ENCODE measurements at places on chromosomes 6 and 20.

DNA sequence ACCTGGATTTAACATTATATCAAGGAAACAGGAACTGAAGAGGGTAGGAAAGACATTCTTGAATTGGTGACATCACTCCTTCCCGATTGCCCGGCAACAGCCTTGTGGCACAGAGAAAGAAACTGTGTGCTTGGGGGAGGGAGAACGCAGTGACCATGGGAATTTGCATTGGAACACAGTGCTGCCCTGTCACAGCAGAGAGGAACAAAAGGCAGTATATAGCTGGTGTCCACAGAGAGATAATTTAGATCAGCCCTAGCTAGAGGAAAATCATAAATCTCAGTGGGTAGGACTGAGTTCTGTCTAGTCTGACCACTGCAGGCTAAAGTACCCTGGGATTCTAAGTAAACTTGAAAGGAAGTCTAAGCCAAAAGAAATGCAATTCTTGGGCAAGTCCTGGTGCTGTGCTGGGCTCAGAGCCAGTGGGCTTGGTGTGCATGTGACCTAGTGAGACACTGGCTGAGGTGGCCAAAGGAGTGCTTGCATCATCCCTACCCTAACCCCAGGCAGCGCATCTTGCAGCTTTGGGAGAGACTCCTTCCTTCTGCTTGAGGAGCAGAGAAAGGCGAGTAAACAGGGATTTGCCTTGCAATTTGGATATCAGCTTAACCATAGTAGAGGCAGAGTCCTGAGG is 697.6 kb downstream of the HACE1 start:
- DNase-seq, result no peak

DNA sequence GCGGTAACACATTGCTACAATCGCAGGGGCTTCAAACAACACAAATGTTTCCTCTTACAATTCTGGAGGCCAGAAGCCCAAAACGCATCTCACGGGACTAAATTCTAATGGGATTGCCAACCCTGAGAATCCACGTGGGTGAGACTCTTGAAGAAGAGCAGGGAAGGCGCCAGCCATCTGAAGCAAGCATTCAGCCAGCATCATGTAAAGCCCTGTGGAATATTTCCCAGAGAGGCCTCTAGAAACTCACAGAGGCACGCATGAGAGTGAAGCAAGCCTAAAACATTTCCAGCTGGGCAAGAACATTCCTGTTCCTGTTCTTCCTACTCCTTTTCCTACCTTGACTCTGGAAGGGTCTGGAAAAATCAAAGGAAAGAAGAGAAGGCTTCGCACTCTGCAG is 19.6 kb upstream of the FNDC1 start:
- DNase-seq, result no peak

GRCh38 chr20:58900397-58900796 is 47.9 kb downstream of the GNAS start:
- no peak for DNase-seq

DNA sequence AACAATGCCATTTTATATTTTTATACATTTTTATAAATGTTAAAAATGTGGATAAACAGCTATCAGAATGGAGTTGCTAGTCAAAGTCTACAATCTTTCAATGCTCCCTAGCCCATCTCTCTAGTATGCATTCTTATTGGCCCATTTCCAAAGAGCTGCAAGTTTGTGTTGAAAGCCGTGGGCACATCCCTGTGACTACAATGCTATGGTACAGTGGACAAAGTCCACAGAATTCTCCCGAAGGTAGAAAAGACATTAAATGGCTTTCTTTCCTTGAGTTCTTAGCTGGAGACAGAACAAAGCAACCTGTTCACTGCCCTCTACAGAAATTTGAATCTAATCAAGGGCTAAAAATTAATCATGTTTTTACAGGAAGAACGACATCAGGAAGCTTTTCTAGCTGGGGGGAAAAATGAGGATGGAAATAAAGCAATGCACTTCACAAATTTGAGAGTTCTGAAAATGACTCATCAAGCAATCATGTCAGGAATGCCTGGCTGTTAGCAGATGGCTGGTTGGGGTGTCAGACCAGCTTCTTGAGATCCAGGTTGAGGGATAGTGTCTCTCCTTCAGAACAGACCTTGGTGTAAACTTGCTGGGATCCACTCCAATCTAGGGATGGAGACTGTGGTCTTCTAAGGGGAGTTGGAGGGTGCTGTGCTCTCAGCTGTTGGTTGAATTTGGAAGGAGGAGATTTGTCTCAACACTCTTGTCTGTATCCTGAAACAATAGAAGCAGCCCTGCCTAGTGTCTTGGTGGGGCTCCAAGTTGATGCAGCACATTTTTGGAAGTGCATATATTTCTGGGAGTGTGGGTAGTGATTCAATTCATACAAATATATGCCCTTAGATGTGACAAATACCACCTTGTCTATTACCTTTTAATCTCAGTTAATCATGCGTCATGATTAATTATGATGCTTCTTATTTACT is 143.4 kb upstream of the PHACTR1 start:
- DNase-seq, result no peak

- DNase-seq, result no peak
These were observed 39.9 kb downstream of the BMP6 start for GRCh38 chr6:7765575-7766325.

DNA sequence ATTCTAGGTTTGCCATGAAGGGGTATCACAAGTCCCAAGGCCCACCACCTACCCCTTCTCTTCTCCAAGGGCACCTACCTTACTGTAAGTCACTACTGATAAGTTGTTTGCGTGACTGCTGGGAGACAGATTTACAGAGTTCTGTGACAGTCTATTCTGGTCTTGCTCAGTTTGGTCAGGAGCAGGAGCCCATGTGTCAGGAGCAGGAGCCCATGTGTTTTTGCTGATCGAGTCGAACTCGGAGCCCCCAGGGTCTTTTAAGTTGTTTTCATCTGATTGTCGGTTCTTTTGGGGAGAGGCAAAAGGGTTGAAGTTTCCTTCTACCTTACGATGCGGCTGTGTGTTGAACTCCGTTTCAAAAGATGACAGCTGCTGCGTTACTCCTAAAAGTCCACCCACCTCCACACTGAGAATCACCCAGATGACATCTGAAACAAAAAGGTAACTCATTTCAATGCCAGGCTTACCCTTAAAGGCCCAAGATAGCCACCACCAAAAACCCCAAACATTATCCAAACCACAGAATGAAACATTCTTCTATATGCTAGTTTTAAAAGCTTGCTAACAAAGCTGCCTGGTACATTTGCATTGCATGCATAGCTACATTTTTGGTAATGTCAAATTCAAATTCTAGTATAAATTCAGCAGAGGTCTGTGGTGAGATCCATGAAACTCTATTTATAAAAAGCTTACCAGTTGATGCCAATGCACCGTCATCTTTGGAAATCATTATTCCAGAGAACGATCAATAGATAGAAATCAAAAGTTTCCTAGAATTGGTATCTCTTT is 50.5 kb upstream of the SPDEF start:
- DNase-seq, result no peak

DNA sequence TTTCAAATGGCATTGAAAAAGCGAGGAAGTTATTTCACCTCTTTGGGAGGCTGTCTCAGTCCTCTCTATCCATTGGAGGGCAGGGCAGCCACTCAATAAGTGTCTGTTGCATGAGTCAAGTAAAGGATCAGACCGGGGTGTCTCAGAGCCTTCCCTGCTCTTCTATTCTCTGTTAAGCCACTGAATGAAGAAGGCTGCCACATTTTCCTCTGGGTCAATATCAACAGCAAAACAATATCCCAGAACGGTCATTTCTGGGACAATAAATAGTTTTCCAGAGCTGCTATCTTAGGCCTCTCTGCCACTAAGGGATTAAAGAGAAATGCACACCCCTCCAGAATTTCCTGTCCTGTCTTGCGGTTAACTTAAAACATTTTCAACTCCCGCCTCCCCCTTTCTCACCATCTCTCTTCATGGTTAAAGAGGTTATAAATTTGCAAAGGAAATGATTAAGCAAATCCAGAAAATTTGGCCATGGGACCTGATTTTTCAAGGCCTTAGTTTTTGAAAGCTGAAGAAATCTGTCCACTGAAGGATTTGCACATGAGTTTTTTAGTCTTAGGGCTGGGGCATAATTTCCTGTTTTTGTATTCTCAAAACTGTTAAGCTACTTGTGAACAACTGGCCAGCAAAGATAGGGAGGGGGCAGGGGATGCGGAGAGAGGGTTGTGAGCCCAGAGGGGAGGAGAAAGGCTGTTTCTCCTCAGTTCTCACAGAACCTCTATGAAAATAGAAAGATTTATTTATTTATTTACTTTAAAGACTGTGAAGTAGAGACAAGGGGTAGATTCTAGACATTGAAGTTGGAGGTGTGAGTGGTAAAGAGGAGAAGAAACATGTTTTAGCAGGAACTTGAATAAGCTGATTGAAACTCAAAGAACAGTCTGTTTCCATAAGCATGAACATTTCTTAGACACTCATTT is 135.7 kb downstream of the BCAS1 start:
- DNase-seq, result no peak

- DNase-seq, result no peak
These were observed 65.2 kb downstream of the PRL start for GRCh38 chr6:22231616-22232015.

GRCh38 chr6:32581315-32582095 is 8.1 kb downstream of the HLA-DRB1 start:
- no peak for DNase-seq

DNA sequence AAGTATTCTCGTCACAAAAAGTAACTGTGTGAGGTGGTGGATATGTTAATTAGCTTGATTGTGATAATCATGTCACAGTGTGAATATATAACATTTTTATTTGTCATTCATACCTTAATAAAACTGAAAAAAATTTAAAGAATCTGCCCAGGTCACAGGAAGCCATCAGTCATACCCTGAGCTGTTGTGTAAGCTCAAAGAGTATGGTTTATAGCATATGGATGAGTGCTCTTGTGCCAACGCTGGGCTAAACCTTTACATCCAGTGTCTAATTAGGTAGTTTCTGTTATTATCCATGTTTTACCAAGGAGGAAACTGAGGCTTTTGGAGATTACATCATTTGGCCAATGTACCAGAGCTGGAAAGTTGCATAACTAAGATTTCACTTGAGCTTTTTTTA is 11.4 kb downstream of the PKIG start:
- DNase-seq, result no peak

DNA sequence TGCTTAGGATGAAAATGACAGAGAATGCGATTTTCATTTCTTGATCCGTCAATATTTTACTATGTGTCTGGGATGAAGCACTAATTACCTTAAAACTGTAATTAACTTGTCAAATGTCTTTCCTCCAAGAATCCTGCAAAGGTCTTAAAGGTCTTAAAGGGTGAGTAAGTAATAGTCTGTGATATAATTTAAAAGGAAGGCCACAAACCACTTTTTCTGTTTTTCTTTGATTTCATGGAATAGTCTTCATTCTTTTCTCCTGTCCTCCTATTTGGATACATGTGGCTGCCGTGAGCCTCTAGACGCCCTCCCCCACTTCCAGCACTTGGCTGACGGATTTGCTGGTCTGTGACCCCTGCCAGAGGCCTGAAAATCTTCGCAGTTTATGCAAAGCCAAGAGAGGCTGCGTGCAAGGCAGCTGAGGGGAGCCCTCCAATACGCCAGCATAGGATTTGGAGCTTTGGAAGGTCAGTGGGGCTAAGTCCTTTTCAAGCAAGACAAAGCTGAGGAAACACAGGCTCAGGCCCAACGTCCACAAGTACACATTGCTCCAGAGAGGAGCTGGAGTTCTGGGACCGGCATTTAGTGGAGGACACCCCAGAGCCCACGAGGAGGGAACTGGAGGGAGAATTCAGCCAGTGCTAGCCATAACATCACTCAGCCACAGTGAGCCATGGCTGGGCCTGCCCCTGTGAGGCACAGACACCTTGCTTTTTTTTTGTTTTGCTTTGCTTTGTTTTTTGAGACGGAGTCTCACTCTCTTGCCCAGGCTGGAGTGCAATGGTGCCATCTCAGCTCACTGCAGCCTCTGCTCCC is 382.6 kb downstream of the SMOC2 start:
- peak; percentile 21 for DNase-seq

GRCh38 chr20:549722-550496 is 6.3 kb upstream of the CSNK2A1 start:
- no peak for DNase-seq

DNA sequence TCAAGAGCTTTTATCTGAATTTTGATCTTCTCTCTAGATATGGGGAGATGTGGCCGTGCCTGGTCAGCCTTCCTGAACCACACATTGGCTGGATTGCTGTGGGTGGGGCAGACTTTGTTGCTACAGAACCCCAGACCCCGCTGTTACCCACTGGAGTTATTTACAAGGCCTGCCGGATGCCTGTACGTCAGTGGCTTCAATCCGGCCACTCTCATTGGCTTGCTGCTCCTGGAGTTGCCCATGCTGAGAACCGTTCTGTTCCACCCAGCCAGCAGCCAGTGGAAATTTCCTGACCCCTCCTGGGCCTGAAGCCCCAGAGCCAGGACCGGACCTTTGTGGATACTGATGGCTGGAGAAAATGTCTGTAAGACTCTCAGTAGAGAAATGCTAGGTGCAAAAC is 101.9 kb downstream of the TFAP2C start:
- DNase-seq, result no peak

DNA sequence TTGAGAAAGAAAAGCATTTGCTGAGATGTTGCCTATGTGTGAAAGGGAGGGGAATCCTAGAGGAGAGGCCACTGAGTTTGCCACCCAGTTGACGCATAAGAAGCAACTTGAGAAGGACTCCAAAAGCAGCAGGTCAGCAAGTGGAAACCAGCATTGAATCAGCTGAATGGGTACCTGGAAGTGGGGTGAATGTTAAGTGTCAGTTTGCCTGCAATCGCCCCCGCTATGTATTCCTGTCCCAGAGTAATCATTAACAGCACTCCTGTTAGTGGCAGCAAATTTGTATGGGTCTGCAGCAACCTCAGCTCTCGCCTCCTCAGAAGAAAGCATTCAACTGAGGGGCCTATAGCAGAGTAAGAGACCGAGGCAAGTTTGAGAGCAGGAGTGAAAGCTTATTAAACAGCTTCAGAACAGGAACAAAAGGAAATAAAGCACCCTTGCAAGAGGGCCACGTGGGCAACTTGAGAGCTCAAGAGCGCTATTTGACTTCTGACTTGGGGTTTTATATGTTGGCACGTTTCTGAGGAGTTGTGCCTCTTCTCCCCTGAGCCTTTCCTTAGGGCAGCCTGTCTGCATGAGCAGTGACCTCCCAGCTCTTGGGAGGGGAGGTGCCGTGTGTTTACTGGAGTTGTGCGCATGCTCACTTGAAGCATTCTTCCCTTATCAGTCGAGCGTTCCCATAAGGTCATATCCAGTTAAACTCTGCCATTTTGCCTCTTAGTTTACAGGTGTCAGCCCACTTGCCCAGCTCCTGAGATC is 122.6 kb upstream of the PHACTR1 start:
- no peak for DNase-seq

DNA sequence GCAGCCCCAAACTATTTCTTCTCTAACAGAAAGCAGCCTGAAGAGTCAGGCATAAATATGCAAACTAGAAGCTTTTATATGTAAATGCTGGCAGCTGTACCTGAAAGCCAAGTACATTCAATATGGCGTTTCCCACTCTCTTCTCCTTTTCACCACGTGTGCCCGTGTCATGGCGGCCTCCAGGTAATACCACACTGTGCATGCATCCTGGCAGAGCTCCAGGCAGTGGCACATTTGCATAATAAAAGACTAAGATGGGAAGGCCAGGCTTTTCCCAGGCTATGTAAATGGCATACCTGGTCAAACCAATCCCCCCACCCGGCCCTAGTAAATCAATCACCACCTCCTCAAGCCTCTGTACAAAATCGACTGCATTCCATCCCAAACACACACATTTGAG is 120.6 kb downstream of the MMUT start:
- DNase-seq, result no peak

- no peak for DNase-seq
These were observed 6.0 kb downstream of the TLDC2 start for GRCh38 chr20:36881888-36882287.
